ENCODE measurements at places on chromosomes 3 and 15.
A peak's percentile ranks its signal among the peaks of the same experiment; 100 is the strongest.

DNA sequence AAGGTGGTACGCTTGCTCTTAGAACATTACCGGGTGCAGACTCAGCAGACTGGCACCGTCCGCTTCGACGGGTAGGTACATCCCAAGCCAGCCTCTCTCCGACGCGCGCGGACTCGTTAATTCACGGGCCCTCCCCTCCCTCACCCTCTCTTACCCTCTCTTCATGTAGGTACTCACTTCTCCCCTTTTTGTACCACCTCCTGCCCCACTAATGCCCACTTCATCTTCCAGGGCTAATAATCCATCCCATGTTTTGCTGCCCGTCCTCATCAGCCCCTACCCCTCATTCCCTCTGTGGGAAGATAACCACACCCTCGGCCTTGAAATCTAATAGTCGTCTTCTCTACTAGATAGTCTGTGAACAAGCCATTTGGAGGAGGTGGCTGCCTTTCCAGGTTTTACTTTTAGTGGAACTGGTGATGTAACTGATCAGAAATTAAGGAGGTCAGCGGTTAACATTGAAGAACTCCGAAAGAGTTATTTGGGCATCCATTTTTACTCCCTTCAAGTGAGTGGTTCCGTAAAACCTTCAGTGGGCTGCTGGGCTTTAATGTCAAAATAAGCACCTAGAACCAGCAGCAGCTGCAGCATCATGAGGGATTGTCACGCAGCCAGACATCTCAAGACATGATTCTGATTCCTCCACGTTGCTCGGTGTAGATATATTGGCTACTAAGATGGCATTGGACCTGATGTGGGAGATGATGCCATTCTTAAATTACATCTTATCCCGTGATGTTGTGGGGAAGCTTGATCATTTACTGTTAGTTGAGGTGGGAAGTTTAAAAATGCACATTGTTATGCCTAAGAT lies 1.3 kb downstream of the FEM1B start:
- DNase-seq: peak; percentile 71

DNA sequence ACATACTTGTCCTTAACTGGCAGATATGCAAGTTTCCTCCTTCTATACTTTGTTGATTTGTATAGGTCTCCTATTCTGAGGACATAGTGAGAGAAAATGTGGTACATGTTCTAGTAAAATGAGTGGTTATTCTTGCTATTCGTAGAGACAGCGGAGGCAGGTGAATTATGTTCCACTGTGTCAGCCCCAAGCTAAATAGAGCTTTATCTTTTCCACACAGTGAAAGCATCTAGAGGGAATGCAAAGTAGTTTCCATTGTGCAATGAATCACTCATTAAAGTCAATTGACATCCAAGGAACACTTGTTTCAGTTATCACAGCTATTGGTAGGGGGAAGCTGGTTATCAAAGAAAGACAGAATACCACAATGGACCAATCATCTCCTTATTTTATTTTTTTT lies 262.4 kb downstream of the NLGN1 start:
- no peak for DNase-seq

- DNase-seq: no peak
These were observed 30.6 kb downstream of the SATB1 start for GRCh38 chr3:18394384-18394995.

DNA sequence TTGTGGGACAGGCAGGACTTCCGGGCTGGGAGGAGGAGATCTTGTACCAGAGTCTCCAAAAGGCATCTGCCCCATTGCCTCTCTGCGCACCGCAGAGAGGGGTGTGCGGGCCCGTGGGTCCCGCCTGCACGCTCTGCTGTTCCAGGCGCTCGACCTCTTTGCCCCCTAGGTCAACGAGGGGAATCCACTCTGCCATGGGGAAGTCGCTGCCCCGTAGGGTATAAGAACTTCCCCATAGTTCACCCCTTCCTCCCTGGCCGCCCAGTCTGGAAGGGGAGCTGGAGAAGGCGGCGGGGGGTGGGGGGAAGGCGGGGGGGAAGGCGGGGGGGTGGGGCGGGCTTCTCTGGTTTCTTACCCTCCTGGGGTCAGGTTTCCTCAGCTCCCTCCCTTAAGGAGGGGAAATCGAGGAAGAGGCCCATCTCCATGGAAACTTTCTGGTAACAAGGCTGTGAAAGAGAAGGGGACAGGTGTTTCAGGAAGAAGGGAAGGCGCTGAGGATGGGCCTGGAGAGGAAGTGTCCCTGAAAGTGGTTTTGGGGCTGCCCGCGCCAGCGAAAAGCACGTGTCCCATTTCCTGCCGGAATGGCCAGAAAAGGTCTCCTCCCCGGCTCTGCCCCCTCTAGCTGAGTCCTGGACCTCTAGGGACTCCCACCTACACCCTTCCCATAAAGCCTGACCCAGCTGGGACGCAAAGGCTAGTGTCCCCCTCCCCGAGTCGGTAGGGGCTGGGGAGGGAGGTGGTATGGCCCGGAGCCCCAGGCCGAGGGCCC lies 27.5 kb downstream of the NR1I2 start:
- DNase-seq: no peak

DNA sequence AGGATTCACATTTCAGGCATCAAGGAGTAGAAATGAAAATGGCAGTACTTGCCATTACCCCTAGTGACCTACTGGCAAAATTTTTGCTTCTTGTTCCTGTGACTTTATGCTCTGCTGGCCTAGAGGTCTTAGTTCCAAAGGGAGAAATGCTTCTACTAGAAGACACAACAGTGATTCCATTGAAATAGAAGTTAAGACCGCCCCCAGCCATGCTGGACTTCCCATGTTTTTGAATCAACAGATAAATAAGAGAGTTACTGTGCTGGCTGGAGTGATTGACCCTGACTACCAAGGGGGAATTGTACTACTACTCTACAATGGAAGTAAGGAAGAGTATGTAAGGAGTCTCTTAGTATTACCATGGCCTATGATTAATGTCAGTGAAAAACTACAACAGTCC lies 196.2 kb upstream of the AZI2 start:
- DNase-seq: no peak

- no peak for DNase-seq
These were observed 6.0 kb downstream of the RPUSD2 start for GRCh38 chr15:40575113-40575512.

GRCh38 chr15:88022716-88023115 lies 233.8 kb downstream of the NTRK3 start:
- peak; percentile 89 for DNase-seq

- DNase-seq: no peak
These were observed 21.4 kb upstream of the ZBTB47 start for GRCh38 chr3:42632146-42632545.

DNA sequence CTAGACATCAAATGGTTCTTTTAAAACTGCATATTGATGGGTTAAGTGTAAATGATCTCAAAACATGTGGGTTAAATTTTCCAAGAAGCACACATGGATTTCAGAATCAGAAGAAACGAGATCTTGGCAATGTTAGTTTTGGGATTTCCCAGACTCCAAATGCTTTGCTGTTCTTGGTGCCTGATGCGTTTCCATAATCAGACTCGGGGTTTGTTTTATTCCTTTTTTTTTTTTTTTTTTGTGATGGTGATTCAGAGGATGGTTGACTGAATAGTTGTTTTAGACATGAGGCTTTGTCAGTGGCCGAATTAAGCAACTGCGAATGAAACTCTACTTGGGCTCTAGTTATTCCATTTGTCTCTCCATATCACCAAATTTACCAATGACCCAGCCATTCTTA lies 52.2 kb upstream of the FAM98B start:
- DNase-seq: no peak

- no peak for DNase-seq
These were observed 1487.0 kb upstream of the GBE1 start for GRCh38 chr3:83248454-83248853.

DNA sequence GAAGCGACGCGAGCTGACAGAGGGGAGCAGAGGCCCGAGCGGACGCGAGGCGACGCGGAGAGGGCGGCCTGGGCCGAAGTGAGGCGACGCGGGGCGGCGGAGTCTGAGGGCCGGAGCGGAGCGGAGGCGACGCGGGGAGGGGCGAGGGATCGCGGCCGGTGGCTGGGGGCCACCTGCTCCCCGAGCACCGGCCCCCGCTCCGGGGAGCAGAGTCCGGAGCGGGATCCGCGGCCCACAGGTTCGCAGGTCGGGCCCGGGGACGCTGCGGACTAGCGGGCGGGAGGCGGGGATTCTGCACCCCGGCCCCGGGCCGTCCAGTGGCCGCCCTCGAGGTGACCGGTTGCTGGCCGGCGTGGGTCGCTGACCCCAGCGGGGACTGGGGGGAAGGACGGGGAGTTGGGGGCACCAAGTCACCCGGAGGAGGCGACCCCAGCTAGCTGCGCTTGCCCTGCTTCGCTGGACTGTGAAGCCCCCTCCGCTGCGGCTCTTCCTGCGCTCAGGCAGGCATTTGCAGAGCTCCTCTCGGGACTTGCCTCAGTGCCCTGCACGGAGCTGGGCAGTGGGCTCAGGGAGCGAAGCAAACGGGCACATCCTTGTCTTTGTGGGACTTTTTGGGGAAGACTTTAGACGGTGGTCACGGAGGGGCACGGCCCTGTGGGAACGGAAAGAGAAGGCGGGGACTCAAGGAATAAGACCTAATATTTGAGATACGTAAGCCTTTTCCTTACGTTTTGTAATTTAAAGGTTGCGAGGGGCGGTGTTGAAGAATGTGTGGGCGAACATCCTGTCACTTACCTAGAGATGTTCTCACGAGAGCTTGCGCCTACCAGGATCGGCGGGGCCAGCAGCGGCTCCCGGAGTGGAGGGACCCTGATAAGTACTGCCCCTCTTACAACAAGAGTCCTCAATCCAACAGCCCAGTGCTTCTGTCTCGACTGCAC lies 566 bp downstream of the HMCES start:
- DNase-seq: peak; percentile 59

DNA sequence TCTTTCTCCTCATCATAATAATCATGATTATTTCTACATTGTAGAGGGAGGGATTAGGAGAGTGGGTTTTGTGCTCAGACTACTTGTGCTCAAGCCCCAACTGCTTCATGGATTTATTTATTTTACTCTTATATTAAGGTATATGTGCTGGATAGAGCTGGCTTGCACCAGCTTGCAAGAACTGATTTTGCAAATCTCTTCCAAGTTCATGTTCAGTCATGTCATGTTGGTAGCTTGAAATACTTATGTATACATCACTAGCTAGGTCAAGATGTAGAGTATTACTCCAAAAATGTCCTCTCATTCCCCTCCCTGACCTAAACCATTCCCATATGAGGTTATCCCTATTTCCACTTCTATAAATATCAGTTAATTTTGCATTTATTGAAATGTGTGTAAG lies 293.9 kb upstream of the RBMS3 start:
- no peak for DNase-seq

DNA sequence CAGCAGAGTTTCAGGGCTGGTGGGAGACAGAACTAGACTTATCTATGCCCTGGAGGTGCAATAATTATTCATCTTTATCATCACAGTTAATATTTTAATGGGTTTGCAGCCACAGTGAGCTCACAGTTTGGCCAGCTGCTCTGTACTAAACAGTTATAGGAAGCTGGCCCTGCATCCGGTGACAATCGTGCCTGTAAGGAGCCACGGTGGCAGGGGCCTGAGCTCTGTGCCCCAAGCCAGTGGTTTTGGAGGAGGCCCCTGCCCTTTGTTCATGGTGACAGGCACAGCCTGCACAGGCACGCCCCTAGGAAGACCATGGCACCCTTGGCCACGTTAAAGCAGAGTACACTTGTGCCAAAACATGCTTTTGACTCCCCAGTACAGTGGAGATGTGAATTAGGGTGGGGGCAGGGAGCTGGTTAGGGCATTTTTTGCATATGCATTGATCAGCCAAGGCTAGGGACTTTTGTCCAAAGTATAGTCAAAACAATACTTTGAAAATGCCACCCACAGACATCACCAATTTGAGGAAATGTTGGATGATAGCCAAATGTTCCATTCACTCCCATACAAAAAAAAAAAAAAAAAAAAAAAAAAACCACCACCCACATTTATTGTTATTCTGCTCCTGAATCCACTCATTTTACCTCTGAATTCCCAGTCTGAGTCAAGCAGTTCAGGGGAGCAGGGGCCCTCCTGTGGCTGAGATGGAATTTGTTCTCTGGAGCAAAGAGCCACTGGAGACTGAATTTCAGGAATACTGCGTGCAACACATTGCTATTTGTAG lies 3.4 kb upstream of the RFTN1 start:
- peak; percentile 64 for DNase-seq

DNA sequence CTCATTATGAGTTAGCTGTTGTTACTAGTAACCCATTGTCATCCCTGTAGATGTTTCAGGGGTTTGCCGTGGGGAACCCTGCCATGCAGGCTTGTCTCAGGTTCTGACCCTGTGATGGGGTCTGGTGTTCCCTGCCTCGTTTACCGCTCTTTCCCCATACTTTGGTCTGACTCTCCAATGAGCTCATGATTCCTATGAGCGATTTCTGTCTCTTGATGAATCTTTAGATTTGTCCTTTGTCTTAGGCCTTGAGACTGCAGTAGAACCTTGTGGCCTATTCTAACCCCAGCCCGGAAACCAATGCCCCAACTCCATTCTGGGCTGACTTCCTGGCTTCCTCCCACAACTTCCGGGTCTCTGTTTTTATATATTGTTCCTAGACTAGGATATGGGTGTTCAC lies 11.3 kb upstream of the IQGAP1 start:
- no peak for DNase-seq

DNA sequence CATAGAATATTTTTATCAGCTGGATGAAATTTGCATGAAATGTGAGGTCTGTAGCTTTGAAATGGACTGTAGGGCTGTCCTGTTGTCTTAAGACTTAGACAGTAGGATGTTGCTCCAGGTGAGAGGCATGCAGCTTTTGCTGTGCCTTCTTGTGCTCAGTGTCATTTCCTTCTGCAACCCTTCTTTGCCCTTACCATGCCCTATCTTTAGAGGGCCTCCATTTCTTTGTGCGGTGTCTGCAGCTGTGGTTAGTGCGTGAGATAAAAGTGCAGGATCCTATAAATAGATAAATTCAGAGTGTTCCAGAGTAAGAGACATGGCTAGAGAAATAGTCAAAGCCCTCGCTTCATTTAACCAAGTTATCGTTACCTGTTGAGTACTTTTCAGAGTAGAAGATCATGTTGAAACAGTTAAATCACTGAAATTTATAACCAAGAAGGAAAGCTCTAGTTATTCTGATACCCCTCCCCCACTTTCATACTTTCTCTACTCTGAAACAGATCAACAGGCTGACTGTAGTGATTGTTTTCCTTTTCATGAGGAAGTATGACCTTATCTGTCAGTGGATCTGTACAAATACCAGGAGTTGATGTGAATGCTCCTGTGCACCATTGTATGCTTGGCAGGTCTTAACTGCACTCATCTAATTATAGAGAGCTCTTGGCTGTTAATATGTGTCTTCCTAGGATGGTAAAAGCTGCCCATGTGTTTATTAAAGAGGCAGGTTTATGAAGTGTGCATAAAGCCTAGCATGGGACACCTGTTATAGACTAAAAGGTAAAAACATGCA lies 18.2 kb downstream of the EIF3J start:
- DNase-seq: no peak

GRCh38 chr15:98746375-98747155 lies 98.2 kb downstream of the IGF1R start:
- DNase-seq: peak; percentile 49

DNA sequence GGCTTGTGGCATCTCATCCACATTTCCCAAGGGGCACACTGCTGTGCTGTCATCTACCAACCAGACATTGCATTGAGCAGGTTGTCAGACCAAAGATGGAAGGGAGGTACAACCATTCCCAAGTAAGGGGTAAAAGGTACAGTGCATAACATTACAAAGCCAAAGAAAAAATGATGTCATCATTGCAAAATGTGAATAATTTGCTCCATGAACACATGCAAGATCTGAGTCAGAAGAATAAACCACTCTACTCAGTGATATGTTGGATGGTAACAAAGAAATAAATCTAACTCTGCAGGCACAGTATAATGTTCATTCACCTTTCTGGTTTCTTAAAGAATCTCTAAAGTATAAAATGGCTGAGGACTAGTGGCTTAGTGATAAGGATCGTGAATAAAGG lies 202.7 kb downstream of the MAGI1 start:
- no peak for DNase-seq

- no peak for DNase-seq
These were observed 68.2 kb downstream of the HMCES start for GRCh38 chr3:129346695-129347457.

Data from NCI-H1105 treated with DMSO at 0.1 percent for 48 hours (cell line).